ENCODE measurements at places on chromosomes 4 and X. TPM values are rescaled to one million over a fixed set of nuclear protein-coding genes. Genes with fewer than 3 reads are reported as not detected.

TGIF2LX gene
- not detected for total RNA-seq

PPEF1 gene
- 0.36 TPM for total RNA-seq

NEXMIF gene
- total RNA-seq = 0.80 TPM

ASB11 gene
- total RNA-seq = 0.20 TPM

CSAG1 gene
- total RNA-seq = not detected

FAM9B gene
- not detected for total RNA-seq

NCAPG gene
- 11.9 TPM for total RNA-seq

LRIT3 gene
- 0.13 TPM for total RNA-seq

TMEM192 gene
- 23.3 TPM for total RNA-seq

All from hepatocyte (in vitro differentiated cells).